Adipocyte (in vitro differentiated cells): ENCODE measurements at places on chromosomes 12 and 14.

DNA sequence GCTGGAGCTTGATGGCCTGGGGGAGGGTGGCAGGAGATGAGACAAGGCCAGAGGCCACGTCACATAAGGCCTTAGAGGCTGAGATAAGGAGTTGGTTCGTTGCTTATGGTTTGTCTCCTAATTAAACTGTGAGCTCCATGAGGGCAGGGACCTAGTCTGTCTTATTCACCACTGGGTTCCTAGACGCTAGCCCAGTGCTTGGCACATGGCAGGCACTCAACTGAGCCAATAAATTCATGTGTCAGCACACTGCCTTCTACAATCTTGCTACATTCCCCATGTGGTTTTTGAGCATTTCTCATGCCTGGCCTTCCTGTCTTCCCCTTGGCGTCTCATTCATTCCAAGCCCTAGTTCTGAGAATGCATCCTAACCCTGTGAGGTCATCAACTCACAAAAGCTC is 92.5 kb upstream of the MED13L start:
- peak; percentile 57 for DNase-seq

DNA sequence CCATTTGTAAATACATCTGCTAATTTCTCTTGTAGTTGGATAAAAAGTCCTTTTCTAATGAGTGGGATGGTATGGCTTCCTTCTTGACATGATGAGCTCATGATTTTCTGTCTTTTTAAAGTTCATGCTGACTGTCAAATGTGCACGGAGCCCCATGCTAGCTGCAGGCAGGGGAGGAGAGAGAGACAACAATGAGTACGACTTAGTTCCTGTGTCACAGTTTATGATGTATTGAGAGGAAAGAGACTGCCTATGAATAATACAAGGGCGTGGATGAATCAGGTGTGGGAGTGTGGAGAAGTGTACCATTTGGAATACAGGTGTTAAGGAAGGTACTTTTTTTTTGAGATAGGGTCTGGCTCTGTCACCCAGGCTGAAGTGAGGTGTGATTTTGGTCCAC is 10.7 kb upstream of the TBC1D30 start:
- DNase-seq: no peak

DNA sequence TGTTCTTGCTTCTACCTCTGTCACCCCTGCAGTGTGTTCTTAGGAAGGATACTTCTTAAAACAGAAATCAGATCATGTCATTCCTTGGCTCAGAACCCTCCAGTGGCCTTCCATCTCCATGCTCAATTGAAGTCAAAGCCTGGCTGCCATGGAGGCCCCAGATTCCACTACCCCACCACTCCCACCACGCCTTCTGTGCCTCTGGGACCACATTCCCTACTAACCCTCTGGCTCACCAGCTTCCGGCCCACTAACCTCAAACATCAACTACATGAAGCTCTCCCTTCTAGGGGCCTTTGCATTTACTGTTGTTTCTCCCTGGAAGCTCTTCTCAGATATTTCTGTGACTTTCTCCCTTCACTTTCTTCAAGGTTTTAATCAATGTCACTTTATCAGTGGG is 76.1 kb upstream of the REP15 start:
- no peak for DNase-seq

- DNase-seq: no peak
Observed at GRCh38 chr14:94689985-94690400, 77.8 kb downstream of the SERPINA3 start.

DNA sequence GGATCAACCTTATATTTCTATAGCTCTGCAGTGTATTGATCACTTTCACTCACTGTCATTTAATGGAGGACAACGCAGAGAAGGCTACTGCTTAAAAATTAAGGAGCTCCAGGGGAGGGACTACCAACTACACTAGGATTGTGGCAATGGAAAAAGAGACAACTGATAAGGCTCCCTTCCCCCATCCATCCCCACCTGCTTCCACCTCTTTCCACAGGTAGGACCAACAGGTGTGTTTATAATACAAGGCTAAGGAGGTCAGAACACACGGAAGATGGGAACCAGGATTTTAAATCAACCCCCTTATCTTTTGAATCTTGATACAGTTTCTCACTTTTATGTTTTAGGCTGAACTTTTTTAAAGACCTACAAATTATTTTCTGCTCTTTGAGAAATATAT is 90.8 kb downstream of the STAB2 start:
- DNase-seq: no peak

DNA sequence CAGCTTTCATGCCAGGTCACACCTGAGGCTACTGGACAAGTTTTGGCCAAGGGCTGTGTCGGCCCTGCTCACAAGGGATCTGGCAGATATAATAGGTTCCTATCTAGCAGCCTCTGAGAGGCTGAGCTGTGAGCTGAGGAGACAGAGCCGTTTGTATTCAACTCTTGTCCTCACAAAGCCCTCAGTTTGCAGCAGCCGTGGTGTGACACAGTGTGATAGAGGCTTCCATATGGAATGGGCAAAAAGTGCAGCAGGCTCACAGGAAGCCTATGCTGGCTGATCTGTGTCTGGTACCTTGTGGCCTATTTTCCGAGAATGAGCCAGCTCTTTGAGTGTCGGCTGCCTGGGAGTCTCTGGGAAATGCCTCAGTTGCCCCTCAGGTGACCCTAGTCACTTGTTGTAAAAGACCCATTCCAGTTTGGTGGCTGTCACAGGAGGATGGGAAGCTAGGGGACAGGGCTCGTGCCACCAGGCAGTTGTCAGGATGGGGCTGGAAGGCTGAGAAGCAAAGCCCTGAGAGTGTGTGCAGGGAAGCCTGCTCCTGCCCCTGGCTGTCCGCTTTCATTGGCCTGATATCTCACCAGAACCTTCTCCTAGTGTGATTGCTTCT is 16.1 kb downstream of the VRTN start:
- DNase-seq: no peak

GRCh38 chr12:130961921-130962451 is 8.3 kb downstream of the ADGRD1 start:
- no peak for DNase-seq

DNA sequence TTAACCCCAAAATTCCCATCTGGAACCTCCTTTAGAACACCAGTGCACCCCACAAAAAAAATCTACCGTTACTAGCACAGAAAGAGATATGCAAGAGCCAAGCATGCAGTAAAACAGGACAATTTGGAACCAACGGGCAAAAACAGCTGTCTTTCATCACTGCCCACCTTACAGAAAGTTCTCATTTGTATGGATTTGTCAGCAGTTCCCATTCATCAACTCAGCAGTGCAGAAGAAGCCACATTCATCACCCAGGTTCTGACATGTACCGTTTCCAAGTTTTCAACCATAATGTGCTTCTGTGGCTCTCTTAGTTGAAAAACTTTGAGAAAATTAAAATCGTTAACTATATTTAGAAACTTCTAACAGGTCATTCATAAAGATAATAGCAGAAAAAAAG is 387.0 kb downstream of the RPS29 start:
- no peak for DNase-seq

DNA sequence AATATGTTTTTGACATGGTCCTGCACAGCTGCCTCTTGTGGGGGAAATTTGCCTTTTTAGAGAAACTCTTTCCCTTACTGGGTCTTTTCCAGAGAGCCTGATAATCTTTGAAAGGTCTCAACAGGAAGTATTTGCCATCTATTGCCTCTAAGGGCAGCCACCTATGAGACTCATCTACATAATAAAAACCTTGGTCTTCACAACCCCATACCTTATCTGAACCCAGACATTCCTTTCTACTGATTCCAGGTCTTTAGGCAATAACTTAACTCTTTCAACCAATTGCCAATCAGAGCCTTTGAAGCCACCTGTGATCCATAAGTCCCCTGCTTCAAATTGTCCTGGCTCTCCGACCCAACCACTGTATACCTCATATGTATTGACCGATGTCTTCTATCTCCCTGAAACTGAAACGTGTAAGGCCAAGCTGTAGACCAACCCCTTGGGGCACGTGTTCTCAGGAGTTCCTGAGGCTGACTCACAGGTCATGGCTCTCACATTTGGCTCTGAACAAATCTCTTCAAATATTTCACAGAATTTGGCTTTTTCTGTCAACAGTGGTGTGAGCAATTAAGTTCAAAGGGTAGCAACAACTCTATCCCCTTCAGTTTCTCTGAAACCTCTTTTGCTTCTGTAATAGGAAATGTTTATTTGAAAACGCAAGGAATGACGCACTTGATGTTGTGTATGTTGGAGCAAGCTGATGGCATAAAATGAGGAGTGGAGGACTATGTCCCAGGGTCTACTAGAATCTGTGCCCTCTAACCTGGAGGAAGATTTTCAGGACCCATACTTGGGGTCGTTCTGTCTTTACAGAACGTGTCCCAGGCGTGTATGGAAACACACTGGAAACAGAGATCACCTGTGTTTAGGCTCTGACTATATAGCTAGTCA is 49.2 kb upstream of the EIF5 start:
- no peak for DNase-seq

DNA sequence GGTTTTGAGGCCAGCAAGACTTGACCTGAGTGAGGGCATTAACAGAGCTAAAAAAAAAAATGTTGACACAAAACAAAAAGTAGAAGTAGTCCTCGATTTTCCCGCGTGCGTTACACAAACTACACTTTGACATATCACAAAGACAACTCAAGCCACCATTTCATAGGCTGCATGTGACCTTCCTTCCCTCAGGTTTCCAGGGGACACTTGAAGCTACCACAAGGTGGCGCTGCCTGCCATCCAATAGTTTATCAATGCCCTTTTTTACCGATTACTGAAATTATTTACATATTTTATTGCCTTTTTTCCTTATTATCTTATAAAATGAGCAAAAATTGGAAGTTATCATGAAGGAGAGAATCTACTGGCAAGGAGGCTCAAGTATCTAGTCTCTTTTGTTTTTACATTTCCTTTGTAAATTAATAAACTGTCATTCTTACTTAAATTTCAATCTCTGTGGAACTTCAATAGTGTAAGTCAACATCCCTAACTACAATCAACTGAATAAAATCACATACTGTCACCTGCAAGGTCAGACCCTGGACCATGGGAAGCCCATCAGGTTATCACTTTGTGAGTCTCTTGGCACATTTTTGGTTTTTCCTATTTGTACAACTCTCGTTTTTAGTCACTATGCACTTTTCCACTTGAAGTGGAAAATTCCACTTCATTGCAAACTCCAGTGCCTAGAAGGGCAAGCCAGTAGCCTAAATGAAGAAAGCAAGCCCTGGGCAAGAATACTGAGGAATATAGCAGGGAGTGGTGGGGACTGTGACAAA is 84.6 kb upstream of the CPSF6 start:
- peak; percentile 90 for DNase-seq

- DNase-seq: no peak
Observed at GRCh38 chr14:33408291-33408690, 469.6 kb downstream of the NPAS3 start.

GRCh38 chr14:83120187-83120586 is 1586.5 kb upstream of the SEL1L start:
- no peak for DNase-seq

DNA sequence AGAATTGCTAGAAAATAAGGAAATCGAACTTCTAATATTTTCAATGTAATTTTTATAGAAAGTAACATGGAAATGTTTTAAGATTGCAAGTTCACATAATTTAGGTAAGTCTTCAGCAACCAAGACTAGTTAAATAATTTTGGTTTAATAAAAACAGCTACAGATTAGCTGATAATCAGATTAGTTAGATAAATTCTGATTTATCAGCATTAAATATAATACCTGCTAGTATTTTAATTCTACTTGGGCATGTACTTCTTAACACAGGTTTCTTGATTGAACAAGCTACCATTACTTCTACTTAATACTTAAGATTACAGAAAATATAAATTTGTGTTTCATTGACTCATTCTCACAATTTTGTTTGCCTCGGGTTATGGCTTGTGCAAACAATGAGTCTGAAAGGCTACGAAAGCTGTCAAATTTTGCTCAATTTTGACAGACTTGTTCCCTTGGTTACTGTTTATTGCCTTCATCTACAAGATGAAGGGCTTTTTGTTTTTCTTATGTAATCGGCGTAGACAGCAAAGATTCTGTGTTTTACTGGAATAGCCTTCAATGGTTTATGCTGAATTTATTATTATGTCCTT is 116.1 kb upstream of the NUDT4 start:
- no peak for DNase-seq

DNA sequence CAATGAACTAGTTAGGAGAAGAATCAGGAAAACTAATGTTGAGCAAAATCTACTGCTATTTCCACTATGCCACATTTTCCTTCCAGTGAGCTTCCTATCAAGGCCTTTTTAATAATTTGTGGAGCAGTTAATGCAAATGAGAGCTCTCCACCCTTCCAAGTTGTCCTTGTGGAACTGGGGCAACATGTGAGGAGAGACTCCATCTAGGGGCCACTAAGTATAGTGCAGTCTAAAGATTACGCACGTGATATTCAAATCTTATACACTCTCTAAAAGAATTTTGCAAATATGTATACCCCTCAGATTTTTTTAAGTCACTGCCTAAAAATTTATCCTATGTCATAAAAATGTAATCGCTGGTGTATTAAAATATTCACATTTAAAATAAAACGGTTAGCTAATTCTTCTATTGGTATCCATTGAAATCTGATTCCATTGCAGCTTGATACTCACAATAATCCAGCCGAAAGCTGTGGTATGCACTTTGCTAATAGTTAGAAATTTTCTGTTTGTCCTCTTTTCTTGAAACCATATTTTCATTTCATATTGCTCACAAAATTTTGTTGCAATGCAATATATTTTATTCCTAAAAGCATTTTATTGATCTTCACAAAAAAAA is 100.1 kb downstream of the PAH start:
- peak; percentile 73 for DNase-seq

DNA sequence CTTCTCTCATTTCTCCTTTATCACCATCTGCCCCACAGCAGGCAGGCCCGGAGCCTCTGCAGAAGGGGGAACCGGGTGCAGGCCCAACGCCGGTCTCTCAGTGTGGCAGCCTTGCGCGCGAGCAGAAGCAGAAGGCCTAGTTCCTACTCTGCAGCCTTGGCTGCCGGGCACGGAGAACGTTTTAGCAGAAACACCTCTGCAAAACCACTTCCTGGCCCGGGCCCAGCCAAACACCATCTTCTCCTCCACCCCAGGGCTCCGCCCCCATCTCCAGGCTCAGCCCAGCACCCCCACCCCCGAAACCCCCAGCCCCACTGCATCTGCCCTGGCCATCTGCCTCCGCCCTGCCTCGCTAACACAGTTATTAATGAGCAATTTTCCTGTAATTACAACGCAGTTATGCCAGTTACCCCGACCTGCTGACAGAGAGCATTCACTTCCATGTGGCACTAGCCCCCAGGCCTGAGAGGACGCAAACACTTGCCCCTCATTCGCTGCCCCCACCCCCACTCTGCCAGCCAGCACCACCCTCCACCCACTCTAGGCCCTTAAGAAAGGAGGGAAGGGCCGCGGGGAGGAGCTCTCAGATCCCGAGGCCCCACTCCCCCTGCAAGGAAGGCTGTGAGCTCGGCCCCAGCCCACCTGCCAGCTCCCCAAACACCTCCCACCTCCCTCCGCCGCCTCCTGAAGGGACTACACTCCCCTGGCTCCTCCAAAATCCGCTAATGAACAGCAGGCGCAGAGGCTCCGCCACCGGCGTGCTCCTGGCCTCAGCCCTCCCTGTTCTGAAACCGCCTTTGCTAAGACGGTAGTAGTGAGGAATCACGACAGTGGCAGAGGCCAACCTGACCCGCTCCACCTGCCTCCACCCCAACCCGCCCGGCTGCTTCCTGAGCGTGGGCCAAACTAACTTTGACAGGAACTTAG is 44.7 kb upstream of the FBRSL1 start:
- DNase-seq: no peak
